Activated naive CD4-positive, alpha-beta T cell treated with anti-CD3 and anti-CD28 coated beads for 36 hours (primary cell): ENCODE measurements at places on chromosomes 5 and 9. TPM values are rescaled to one million over a fixed set of nuclear protein-coding genes. Genes with fewer than 3 reads are reported as not detected.

- DNase-seq, result no peak
These were observed 224.3 kb downstream of the NR3C1 start for GRCh38 chr5:143179126-143179740.

DNA sequence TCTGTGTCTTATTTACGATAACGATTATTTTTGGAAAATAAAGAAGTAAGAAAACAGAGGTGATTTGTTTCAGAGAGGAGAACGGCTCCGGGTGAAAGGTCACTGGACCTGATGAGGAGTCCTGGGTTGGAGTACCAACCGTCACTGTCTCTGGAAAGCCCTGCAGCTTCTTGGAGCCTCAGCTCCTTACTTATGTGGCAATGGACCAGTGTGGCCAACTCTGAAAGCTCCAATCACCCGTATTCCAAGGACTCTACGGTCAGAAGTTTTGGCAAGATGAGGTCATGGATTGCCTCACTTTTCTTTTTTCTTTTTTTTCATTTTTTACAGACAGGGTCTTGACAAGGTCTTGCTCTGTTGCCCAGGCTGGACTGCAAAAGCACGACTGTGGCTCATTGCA lies 84.8 kb downstream of the KLF4 start:
- no peak for DNase-seq

- no peak for DNase-seq
These were observed 571 bp upstream of the S1PR3 start for GRCh38 chr9:88990729-88991065.

The TNIP1 gene
- 238 TPM for total RNA-seq

- no peak for DNase-seq
These were observed 22.0 kb upstream of the COL15A1 start for GRCh38 chr9:98921732-98922131.

- no peak for DNase-seq
These were observed 20.4 kb downstream of the BDP1 start for GRCh38 chr5:71475788-71476384.

- no peak for DNase-seq
These were observed 25.2 kb upstream of the FOCAD start for GRCh38 chr9:20658677-20659473.

The RPS14 gene
- 4,594 TPM for total RNA-seq

GRCh38 chr9:131253891-131254491 lies 22.3 kb downstream of the FAM78A start:
- DNase-seq, result no peak

GRCh38 chr5:133664422-133664821 lies 52.1 kb upstream of the FSTL4 start:
- DNase-seq, result no peak

The ARHGEF39 gene
- 28.9 TPM for total RNA-seq

DNA sequence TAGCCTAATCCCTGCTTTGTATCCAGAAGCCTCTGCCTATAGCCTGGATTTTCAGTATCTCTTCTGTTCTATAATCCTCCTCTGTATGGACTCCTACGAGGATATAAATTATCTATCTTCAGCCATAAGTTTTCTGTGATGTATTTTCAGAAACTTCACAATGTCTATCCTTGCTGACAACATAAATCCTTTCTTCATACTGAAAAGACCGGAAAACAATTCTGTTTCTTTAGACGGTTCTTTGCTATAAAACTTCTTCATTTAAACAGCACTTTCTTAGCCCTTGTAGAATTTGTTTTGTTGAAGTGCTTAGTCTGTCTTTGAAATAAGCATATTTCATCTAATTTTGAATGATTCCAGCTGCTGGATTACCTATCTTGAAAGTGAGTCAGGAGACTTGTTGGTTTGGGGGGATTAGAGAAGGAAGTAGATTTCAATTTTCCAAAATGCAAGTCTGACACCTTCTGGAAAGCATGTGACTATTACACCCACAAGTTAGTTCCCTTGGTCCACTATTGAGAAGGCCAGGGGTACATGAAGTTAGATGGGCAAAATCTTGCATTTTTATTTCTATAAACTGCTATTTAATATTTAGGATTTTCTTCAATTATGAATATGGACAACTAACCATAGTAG lies 96.3 kb upstream of the RANBP3L start:
- DNase-seq, result no peak

GRCh38 chr5:42720251-42720650 lies 36.4 kb upstream of the CCDC152 start:
- no peak for DNase-seq

The AKNA gene
- 107 TPM for total RNA-seq

The DCAF10 gene
- 9.4 TPM for total RNA-seq

- no peak for DNase-seq
These were observed 105.6 kb upstream of the TXNDC8 start for GRCh38 chr9:110443146-110443865.

- DNase-seq, result peak; percentile 59
These were observed 18.4 kb downstream of the ENC1 start for GRCh38 chr5:74622122-74622521.

DNA sequence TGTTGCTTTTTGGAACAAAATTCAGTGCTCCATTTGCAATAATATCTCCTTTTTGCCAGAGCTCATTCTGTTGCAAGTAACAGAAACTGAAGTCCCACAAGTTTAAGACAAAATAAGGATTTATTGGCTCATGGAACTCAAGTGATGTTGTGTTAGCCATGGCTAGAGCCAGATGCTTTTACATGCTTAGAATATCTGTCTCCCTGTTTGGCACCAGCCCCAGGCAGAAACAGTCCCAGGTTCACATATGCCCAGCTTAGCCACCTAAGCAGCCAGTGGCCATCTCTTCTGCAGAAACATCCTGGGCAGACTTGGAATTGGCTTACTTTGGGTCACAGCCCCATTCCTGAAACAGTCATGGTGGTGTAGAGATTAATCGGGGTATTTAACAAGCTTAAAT lies 540.9 kb upstream of the SGCD start:
- no peak for DNase-seq

The TMEM167A gene
- 58.8 TPM for total RNA-seq

GRCh38 chr9:93678199-93679019 lies 102.0 kb downstream of the PHF2 start:
- DNase-seq, result no peak

DNA sequence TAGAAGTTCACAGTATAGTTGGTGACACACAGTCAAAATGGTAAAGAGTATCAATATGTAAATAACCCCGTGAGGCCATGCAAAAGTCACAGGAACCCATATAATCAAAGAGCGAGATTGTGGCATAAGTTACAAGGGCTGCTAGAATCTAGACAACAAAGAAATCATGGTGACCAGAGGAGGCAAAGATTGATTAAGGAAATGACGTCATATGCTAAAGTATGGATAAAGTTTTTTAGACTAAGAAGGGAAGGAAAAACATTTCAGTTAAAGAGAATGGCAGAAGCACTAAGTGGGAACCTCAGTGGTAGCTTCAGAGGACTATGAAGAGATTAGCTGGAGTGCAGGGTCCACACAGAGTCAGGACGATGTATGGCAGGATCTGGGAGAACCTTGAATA lies 330.3 kb downstream of the NFIB start:
- no peak for DNase-seq

The DNAI1 gene
- not detected for total RNA-seq

DNA sequence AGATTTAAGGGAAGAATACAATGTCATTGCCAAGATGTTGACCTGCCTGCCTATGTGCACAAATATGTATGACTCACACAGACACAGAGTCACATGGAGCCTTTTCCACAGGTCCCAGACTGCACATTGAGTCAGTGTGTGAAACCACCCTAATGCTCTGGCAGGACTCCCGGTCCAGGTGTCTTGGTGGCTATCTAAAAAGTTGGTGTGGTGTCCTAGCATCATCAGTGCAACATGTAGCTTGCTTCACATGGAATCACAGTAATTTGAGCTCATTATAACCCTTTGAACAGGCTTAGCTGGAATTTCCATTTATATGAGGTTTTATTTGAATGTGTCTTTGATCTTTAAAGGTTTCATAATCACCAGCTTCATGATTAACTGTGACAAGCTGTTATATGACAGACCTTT lies 10.7 kb downstream of the IFNA5 start:
- peak; percentile 9 for DNase-seq

GRCh38 chr5:159184858-159185381 lies 24.4 kb downstream of the RNF145 start:
- DNase-seq, result peak; percentile 74

DNA sequence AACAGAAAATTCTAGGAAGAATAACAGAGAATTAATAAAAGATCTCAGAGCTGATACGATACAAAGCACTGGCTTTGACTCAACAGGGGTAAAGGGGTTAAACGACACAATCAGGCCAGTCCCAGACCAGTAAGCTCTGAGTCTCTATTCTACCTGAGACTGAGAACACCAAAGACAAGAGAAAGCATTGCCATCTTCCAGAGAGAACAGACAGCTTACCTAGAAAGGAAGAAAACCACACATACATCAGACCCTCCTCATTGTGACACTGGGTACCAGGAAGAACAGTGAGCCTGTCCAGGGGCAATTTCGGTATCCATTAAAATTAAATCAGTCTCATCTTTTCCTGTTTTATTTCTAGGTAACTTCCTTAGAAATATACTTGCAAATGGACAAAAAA lies 41.1 kb downstream of the MRPL36 start:
- DNase-seq, result no peak

The STARD4 gene
- total RNA-seq, result 45.0 TPM

The IL7R gene
- 144 TPM for total RNA-seq

DNA sequence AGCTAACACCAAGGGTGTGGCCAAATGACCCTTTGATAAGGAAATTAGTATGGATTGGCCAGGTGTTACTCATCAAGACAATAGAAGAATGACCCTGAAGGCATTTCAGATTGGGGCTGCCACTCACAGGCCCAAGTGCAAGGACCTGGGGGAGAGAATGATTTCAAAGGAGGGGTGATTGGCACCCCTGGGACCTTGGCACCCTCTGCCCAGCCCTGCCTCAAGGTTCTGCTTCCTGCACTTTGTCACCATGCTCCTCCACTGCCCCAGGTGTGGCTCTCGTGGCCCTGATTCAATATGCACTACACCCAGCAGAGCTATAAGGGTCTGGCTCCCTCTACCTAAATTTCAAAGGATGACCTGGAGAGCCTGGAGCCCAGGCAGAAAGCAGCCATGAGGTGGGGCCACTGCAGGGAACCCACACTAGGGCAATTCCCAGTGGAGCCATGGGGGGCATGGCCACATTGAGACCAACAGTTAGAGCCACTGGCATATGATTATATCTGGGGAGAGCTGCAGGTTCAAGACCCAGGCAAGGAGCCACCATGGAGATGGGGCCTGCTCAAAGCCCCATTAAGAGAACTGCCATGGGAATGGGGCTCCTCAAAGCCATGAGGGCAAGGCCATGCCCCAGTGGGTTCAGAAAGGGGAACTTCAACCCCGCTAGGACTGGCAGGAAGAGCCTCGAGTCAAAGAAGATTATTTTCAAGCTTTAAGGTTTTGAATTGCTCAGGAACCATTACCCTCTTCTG lies 93.0 kb downstream of the CEMIP2 start:
- no peak for DNase-seq

The TAF1L gene
- total RNA-seq, result not detected

The EFNA5 gene
- total RNA-seq, result not detected

DNA sequence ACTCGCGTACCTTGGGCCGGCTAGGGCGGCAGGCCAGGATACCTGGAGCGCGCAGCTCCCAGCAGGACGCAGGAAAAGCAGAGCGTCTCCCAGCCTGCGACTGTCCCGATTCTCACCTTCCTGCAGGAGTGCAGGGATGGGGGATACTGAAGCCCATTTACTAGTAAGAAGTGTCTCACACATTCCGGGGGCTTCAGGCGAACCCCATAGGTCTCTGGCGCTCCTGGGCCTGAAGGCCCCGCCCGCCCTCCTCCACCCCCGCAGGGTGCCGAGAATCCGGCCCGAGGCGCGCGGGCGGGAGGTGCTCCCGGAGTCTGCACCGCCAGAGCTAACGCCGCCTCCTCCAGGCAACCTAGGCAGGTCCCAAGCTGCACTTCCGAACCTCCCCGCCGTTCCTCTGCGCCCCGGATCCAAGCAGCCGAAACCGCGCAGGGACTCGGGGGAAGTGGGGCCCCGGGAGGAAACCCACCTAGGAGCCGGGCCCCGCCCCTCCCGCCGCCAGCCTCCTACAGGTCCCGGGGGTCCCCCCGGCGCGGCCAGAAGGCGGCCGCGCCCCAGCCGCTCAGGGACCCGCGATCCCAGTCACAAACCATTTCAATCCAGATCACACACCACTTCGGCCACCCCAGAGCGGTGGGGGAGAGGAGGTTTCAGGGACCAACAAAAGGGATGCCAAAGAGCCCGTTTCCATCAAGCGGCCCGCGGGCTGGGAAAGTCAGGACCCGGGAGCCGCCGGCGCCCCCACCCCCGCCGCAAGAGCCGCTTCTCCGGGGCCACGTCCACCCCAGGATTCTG lies 1.2 kb downstream of the ROR2 start:
- DNase-seq, result peak; percentile 27

DNA sequence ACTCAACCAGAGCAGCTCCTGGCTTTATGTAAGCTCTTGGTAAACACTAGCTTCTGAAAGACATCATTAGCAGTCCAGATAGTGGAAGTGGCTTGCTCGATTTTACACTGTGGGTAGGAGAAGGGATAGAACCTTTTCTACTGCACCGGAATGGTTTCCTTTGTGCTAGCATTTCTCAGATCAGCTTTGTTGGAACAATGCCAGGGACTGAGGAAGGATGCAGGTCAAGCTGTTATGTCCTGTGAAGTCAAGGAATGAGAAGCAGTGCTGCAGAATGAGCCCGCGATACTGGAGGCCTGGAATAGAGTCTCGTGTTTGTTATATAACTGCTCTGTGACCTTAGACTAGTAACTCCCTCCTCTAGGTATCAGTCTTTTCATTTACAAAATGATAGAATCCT lies 233.6 kb downstream of the GABRB2 start:
- no peak for DNase-seq
